ENCODE measurements at places on chromosomes 11 and 22.

GRCh38 chr22:42909363-42910058 is 52.4 kb upstream of the ARFGAP3 start:
- DNase-seq: no peak

DNA sequence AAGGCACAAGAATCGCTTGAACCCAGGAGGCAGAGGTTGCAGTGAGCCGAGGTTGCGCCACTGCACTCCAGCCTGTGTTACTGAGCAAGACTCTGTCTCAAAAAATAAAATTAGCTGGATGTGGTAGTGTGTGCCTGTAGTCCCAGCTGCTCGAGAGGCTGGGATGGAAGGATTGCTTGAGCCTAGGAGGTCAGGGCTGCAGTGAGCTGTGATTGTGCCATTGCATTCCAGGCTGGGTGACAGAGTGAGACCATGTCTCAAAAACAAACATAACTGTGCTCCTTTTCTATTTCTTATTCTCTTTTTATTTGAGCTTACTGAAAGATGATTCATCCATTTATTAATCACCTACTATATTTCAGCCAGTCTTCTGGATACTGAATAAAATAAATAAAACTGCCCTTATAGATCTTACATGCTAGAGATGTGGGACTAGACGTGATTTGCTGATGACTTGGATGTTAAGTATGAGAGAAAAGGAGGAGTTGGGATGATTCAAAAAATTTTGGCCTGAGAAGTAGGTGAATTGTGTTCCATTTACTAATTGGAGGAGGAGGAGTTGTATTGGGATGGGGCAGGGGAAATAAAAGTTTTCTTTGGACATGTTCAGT is 18.0 kb downstream of the PAAF1 start:
- DNase-seq: no peak

DNA sequence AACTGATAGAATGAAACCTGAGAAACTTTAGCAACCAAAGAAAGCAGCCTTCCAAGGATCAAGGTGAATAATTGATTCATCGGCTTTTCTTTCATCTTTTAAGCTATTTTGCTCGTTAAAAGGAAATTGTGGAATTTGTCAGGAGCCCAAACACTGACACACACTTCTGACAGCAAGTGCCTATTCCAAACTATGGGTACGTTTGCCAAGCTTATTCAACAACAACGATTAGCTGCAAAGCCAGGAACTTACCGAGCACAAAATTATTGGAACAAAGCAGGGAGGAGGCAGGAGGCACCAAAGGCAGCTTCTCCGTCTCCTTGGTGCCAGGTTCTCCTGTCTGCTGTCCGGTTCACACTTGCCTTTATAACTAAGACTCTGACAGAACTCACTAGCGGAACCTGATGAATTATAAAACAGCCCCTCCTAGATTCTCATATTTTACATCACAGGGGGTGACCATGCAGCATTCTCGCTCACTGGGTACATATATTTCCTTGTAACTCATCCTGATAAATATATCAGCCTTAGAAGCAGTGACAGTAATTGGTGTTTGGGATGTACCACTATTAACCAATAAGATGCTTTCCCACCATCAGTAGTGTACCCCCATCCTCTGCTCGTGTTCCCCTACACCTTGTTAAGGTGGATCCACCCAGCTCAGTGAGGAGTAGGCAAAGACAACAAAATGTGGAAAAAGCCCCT is 395.9 kb upstream of the CCDC90B start:
- peak; percentile 42 for DNase-seq

DNA sequence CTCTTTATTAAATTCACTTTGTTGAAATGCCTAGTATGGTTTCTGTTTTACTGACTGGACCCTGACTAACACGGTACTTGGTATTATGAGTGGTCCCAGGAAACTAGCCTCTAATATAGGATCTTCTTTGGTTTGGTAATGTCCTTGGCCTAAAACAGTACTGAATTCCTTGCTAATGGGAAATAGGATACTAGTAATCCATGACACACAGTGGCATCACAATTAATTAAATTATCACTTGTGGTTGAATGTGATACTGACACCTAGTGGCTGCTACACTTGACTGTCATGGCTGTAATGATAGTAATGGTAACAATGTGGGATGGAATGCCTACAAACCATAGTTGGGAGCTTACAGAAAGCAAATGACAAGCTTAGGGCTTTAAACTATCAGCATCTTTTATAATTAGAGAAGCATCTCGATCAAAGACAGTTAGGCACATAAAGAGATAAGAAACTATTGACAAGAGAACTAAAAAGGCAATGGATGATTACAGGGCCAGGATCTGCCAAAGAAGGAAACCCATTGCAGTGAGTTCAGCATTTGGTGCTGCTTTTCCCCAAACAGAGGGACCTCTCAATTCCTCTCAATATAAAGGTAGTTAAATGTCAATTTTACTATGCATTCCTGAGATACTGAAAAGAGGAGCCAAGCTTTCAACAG is 8.6 kb downstream of the DNHD1 start:
- no peak for DNase-seq

- DNase-seq: no peak
These were observed 27.8 kb upstream of the SHISAL1 start for GRCh38 chr22:44340271-44341239.

DNA sequence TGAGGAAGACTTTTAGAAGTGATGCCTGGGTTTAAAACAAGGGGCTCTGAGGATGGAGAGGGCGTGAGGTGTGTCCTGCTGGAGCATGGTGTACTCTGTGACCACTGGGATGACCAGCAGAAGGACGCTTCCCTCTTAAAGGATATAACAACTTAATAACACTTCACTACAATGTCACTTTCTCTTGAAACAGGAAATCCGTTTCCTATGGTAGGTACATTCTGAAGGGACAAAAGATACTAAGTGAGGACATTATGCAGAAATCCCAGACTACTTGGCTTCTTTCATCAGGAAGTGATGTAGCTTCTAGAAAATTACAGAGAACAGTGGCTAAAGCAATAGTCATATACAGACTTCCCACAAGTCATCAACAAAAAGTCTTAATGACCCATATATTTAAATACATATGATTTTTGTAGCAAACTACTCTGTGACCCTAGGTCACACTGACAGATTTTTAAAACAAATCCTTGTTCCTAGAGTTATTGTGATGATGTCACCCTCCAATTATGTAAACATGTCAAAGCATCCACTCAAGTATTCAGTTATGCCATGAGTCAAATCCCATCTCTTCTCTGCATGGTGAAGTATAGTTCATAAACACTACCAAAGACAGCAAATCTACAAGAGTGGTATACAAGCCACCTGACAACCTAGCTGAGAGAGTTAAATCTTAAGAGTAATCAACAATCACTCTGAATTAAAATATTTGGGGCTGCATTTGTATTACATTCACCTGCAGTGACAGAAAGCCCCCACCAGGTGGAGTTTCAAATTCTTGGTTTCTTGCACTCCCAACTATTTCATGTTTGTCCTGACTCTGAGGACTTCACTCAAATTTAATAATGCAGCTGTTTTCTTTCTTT is 32.8 kb downstream of the PITPNB start:
- DNase-seq: no peak

- no peak for DNase-seq
These were observed 57.9 kb downstream of the ARHGEF12 start for GRCh38 chr11:120394119-120394518.

GRCh38 chr22:17443405-17444203 is 74.3 kb downstream of the CECR2 start:
- peak; percentile 20 for DNase-seq

GRCh38 chr22:47395481-47395880 is 633.0 kb downstream of the TBC1D22A start:
- no peak for DNase-seq
